ENCODE measurements at places on chromosomes 1 and 21.

GRCh38 chr1:1398677-1399186 lies 403 bp downstream of the CCNL2 start:
- no peak for DNase-seq

DNA sequence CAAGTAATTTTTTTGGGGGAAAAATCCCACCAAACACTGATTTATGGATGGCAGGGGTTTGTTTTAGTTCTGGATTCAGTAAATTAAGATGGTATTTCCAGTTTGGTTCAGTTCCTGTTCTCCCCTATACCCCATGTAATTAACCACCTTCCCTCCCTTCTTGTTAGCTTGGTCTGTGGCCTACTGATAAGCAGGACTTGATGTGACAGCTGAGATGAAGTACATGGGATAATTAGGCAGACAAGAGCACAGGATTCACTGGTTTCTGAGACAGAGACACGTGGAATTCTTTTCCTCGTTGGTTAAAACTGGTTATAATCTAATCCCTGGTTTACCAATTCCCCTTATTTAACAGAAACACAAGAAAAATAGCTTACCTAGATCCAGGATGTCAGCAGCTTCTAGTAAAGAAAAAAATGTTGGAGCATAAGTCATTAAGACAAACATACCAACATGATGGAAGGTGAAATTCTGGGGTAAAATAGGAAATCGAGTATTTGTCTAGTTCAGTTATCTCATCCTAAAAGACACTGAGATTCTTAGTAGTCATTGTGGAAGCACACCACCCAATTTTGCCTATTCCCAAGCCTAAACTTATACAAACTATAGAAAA lies 81.5 kb downstream of the SCMH1 start:
- no peak for DNase-seq

GRCh38 chr1:226582966-226583365 lies 34.4 kb downstream of the STUM start:
- no peak for DNase-seq

- DNase-seq = no peak
Measured at GRCh38 chr1:39452540-39452939, 38.9 kb upstream of the BMP8A start.

- no peak for DNase-seq
Measured at GRCh38 chr1:84688463-84689061, 1.7 kb downstream of the SSX2IP start.

DNA sequence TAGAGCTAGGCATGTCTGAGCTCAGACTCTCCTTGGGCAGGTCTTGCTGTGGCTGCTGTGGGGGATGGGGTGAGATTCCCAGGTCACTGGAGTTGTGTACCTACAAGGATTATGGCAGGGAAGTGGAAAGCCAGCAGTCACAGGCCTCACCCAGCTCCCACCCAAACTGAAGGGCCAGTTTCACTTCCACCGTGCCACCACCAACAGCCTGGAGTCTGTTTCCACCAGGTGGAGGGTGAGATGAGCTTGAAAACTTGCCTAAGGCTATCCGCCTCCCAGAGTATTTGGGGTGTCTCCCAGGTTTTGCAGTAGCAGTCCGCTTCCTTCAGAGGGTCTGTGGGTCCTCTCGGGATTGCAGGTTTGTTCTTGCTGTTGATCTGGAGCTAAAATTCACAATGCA lies 327.7 kb downstream of the PTPRC start:
- DNase-seq = no peak

DNA sequence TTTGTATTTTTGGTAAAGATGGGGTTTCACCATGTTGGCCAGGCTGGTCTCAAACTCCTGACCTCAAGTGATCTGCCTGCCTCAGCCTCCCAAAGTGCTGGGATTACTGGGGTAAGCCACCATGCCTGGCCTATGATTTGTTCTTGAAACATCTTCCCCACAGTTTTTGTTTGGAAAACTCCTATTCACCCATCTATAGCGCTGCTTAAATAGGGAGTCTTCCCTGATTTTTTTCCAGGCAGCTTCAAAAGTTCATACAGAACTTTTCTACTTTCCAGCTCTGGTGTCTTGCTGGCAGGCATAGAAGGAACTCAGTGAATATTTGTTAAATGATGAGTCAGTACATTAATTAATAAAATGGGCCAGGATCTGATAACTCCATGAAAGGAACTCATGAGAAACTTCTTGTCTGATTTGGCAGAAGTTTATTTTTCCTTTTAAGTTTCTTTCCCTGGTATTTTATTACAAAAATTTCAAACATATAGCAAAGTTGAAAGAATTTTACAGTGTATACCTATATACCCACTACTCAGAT lies 33.0 kb upstream of the TTC22 start:
- no peak for DNase-seq

DNA sequence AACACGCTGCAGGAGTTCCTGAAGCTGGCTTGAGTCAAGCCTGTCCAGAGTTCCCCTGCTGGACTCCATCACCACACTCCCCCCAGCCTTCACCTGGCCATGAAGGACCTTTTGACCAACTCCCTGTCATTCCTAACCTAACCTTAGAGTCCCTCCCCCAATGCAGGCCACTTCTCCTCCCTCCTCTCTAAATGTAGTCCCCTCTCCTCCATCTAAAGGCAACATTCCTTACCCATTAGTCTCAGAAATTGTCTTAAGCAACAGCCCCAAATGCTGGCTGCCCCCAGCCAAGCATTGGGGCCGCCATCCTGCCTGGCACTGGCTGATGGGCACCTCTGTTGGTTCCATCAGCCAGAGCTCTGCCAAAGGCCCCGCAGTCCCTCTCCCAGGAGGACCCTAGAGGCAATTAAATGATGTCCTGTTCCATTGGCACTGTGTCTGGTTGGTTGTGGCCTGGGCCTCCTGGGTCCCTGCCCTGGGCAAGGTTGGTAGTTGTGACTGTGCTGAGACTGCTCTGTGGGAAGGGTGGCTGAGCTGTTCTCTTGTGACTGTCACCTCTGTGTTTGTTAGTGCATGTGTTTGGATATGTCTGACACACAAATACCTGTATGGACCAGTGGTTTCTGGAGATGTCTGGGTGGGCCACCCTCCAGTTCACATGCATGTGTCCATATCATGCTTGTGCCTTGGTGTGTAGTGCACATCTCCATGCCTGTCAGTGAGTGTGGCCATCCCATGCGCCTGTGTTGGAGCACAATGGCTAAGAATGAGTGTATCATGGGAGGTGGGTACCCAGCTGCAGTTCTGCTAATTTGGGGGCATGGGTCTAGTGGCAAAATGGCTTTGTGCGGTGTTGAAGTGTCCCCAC lies 1.4 kb downstream of the SH3BGRL3 start:
- no peak for DNase-seq

- DNase-seq = no peak
Measured at GRCh38 chr1:28039341-28039740, 49.1 kb downstream of the EYA3 start.

DNA sequence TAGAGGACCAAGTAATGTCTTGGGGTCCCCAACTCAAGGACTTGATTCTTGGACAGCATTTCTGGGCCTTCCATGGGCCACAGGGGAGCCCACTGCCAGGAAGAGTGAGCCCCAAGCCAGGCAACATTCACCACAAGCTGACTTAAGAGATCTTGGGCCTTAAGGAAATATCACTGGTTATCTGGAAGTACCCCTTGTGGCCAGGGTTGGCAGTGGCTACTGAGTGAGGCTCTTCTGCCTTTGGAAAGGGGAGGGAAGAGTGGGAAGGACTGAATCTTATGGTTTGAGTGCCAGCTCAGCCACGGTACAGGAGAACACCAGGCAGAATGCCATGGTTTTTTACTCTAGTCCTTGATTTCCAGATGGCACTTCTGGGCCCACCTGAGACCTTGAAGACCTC lies 228.9 kb upstream of the RGS18 start:
- DNase-seq = no peak

DNA sequence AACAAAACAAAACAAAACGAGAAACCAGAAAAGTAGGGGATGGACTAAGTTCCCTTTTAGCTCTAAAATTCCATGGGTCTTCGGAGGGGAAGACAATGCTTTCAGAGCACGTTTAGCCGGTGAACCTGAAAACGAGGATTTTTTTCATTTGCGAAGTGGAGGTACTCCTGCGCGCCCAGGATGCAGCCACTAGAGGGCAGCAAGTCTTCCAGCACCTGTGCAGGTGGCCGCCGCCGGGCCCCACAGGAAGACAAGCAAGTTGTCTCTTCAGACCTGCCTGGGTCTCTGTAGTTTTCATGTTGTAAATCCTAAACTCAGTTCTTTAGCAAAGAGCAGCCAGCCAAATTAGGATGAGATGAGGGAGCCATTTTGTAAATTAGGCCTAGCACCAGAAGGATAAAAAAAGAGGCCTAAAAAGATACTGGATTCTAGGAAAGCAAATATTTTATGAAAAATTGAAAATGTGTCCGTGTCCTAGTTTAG lies 17.7 kb upstream of the SNX27 start:
- DNase-seq = peak; percentile 55

- DNase-seq = no peak
Measured at GRCh38 chr1:217896490-217896889, 265.3 kb downstream of the SPATA17 start.

- DNase-seq = no peak
Measured at GRCh38 chr1:10623686-10624145, 149.0 kb downstream of the PEX14 start.

DNA sequence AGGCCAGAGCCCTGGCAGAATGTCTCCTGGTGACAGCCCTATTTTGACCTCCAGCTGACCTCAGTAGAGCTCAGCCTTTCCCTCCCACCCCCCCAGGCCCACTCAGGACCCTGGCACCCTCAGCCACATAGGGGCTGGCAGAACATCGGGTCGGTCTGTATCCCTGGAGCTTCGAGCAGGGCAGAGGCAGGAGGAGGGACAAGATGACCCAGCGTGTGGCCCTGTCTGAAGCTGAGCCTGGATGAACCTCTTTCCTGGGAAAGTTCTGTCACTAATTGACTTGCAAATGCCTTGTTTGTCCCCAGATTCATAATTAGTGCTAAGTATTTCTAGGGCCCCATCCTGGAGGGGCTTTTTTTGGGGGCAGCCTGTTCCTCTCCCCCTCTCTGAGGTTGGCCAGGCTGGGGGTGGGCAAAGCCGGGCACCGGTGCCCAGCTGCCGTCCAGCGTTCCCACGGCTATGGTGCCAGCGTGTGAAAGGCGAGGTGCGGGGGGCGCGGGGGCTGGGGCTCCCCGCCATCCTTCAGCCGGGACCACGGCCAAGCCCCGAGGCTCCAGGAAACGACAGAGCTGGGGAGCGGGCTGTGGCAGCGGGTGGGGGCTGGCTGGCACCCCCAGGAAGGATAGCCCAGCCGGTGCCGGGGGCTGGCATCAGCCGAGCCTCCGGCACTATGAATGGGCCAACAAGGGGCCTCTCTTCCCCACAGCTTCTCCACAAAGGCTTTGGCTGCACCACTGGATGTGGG lies 31.4 kb downstream of the RHBG start:
- no peak for DNase-seq

DNA sequence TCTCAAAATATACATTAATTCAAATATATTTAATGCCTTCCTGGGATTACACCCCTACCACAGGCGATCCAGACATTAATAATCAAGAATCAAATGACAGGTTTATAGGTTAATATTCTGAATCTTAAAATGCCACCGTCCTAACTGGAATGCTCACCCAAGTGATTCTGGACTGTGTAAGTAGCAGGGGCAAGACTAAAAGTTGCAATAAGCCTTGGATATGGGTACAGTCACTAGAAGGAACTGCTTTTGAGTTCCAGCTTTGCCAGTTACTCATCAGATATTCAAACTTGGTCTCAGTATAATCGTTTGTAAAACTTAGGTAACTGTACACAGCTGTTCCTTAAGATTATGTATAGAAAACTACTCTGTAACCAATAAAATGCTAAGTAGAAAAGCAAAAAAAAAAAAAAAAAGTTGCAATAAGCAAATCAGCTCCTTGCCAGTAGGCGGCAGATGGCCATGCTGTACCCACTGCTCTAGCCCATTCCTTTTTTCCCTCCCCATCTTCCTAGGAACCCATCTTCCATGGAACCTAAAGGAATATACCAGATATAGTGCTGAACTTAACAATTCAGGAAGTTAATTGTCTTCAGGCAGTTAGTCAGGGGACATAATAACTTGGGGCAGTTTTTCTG lies 10.5 kb downstream of the RO60 start:
- peak; percentile 24 for DNase-seq

DNA sequence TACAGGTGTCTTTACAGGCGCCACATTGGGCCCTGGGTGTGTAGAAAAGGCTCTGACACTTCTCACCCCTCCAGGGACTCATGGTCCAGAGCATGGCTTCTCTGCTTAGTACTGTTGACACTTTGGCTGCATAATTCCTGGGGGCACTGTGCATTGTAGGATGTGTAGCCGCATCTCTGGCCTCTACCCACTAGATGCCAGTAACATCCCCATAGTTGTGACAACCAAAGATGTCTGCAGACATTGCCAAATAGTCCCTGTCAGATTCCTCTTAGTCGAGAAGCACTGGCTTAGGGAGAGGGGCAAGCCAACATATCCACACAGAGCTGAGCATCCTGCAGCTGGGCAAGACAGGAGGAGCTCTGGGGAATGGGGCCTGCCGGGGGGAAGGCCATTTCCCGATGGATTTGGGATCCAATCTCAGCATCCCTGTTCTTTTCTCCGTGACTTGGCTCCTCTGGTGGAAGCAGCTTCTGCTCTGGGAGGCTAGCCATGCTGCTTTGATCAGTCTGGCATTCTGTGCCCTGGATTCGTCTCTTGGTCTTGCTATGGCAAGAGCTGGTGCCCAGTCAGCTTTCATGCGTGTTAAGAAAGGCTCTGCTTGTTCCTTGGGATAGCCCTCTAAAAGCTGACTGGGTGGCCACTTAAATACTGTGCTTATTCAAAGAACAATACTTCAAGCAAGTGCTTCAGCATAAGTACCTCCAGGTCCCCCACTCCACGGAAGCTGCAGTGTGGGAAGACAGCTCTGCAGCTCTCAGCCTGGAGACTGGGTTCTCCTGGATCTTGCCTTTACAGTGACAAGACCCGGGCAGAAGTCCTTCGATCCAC lies 38.3 kb upstream of the SCMH1 start:
- no peak for DNase-seq

DNA sequence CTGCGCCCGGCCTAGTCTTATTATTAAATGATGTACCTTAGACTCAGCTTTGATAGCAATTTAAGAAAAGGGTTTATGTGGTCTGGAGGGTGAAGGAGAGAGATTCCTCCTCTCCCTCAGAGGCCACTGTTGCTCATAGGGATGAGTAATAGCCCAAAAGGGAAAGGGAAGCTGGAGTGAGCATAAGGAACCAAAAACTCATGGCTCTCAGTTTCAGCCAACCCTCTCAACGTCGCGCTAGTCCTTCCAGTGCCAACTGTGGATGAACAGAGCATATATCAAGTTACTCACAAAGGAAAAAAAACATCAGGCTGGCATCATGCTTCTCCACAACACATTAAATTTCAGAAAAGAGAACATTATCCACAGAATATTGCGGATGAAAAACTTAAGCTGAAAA lies 8.3 kb upstream of the GPR89B start:
- DNase-seq = no peak

- DNase-seq = no peak
Measured at GRCh38 chr21:44389335-44389734, 35.9 kb downstream of the TRPM2 start.

DNA sequence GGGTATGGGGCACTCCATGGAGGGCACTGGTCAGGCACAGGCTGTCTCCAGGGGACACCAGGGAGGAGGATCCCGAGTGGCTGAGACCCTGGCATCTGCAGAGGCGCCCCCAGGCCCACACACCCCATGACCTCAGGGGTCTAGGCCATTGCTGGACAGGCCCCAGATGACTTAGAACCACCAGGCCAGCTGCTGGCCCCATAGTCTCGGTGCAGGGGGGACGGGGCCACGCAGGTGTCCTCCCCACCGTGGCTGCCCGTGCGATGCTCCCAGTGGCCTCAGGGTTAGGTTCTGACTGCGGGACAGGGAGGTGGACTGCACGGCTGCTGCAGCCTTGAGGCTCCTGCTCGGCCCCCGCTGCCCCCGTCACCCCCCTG lies 44.0 kb downstream of the MORN1 start:
- no peak for DNase-seq

GRCh38 chr1:229710746-229711145 lies 84.7 kb downstream of the URB2 start:
- DNase-seq = no peak

GRCh38 chr1:20165522-20165951 lies 20.4 kb upstream of the UBXN10 start:
- peak; percentile 2 for DNase-seq
